Mesenteric fat pad (tissue), 1 donor: ENCODE measurements at places on chromosomes 7 and 10. TPM values are rescaled to one million over a fixed set of nuclear protein-coding genes. Genes with fewer than 3 reads are reported as not detected.

DNA sequence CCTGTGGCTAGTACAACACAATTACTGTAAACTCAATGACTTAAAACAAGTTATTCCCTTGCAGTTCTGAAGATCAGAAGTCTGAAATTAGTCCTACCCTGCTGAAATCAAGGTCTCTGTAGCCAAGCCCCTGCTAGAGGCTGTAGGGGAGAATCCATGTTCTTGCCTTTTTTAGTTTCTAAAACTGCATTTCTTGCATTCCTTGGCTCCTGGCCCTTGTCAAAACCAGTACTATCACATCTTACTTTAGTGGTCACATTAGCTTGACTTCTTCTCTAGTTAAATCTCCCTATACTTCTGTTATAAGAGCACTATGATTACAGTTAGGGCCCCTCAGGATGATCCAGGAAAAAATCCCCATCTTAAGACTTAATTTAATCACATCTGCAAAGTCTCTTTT, 567.0 kb downstream of the GFRA1 start:
- DNase-seq, result no peak

DNA sequence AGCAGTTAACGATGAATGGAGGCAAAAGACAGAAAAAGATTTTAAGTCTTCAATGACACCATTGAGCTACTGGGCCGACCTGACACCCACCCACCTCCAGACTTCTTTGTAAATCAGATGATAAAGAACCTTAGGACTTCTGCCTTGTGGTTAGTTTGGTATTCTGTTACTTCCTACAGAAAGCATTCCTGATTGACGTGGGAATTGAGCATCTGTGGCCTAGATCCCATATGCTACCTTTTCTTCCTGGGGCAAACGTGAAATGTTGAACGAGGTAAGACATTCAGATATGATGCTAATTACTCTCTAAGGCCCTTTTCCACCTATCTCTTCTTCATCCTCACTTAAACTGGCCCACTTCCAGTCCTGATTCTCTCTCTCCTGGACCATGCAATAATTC, 10.2 kb downstream of the PRLHR start:
- DNase-seq, result no peak

DNA sequence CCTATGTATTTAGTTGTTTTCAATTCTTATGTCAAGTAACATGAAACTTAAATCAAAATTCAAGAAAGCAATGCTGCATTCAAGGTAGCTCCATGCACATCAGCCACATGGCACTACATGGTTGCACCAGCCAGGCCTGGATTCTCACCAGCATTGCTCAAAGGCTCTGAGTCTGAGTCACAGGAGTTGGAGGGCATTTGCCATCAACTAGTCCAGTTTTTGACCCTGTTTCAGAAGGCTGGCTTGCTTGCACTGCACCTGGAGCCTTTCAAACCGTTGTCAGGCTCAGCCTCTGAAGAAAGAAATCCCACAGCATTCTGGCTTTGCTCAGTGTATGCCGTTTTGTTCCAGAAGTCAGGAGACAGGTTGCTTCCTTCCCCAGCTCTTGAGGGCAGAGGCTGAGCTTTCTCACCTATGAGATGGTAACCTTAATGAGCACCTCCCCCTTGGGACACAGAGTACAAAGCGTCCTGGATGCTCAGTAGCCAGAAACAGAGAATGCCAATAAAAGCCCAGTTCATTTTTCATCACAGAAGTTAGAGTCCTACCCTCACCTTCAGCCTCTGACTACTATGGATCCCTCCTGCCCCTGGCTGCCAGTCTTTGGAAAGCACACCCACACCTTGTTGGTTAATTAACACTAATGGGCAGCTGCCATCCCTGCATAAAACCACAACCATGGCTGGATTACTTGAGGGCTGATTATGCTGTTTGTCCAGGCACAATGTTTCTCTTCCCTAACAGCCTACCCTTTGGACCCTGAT, 288.4 kb upstream of the LRRTM3 start:
- DNase-seq, result no peak

GRCh38 chr7:16685535-16685934, 39.6 kb downstream of the BZW2 start:
- no peak for DNase-seq

CALML3 gene
- not detected for total RNA-seq

DNA sequence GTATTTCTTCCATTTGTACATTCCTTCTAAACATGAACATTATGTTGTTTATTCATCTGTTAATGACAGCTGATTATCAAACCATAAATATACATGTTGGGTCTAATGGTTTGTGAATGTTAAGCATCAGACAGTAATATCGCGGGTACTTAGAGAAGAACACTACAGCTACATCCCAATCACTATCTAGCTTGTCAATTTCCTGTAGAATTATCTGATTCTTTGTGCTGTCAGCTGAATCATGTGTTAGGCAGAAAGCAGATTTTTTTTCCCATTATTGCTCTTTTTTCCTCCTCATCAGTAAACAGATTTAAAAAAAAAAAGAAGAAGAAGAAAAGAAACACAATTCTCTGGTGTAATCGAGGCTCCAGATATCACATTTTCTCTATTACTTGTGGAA, 183.6 kb upstream of the CTBP2 start:
- DNase-seq, result no peak

CDHR3 gene
- total RNA-seq, result 35.7 TPM

GRCh38 chr10:69153227-69153626, 26.8 kb upstream of the SUPV3L1 start:
- DNase-seq, result no peak

- no peak for DNase-seq
Measured at GRCh38 chr7:70306173-70306572, 707.9 kb downstream of the AUTS2 start.

GRCh38 chr10:109933984-109934565, 10.8 kb upstream of the XPNPEP1 start:
- no peak for DNase-seq

DNA sequence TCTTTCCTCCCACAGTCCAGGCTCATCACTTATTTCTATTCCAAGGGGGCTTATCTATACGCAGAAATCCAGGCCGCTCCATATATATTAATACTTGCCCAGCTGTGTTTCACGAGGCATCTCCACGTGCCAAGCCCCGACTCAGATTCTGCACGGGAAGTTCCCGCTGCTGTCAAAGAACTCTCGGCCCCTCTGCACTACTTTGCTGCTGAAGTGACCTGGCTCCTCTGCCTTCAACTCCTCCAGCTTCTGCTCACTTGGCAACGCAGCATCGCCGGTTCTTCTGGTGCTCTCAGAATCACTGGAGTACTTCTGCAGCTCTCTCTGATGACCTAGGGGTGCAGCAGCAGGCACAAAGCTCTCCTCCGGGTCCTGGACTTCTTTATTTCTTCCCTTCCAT, 9.7 kb upstream of the CHST12 start:
- no peak for DNase-seq

HTR7 gene
- total RNA-seq, result 0.74 TPM

- DNase-seq, result no peak
Measured at GRCh38 chr10:119643306-119644204, 7.6 kb upstream of the BAG3 start.

GRCh38 chr10:125141150-125141859, 19.1 kb downstream of the CTBP2 start:
- no peak for DNase-seq

CASTOR2 gene
- 25.3 TPM for total RNA-seq

PDCD4 gene
- 146 TPM for total RNA-seq

DNA sequence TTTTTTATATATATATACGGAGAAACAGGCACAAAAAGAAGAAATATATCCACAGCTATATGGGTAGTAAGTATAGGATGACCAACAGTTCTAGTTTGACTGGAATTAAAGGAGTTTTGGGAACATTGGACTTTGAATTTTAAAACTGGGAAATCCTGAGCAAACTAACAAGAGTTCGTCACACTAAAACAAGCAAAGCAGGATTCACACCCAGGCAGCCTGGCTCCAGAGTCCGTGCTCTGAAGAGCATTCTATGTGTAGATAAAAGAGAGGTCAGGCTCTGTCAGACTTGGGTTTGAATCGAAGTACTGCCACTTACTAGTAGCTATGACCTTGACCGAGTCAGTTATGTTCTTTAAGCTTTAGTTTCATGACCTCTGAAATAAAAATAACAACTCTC, 191.0 kb downstream of the DNAH11 start:
- DNase-seq, result no peak

DNA sequence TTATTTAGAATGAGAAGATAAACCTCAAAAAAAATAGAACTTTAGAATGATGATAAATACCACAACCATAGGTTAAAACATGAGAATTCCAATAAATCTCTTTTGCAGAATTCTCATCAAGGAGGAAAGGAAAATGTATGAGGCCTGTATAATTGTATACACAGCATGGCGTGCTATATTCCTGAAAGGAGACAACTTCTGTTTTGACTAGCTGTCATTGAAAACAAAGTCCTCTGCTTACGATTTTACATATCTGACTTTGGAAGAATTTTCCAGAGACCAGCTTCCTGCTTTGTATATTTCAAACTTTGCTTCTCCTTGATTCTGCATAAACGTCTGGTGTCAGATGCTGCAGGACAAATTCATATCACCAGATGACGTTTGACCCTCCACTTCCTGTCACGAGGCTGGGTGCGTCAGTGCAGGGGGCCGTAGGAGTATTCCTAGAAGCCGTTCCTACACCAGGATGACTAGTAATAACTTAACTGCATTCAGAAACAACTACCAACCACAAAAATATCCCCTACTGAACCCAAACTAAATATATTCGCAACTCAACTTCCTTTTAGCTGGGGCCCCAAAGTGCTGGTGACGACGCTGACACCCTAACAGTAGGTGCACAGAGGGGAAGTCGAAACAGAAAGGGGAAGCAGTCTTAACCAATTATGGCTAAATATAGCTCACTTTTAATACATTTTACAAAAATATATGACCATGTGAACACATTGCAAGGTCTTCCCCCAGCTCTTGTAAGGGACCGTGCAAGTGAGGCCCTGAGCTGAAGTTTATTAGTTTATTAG, 178.6 kb upstream of the INHBA start:
- no peak for DNase-seq

MRLN gene
- not detected for total RNA-seq

SUN3 gene
- not detected for total RNA-seq

- no peak for DNase-seq
Measured at GRCh38 chr10:7493996-7494395, 83.2 kb upstream of the SFMBT2 start.

DNA sequence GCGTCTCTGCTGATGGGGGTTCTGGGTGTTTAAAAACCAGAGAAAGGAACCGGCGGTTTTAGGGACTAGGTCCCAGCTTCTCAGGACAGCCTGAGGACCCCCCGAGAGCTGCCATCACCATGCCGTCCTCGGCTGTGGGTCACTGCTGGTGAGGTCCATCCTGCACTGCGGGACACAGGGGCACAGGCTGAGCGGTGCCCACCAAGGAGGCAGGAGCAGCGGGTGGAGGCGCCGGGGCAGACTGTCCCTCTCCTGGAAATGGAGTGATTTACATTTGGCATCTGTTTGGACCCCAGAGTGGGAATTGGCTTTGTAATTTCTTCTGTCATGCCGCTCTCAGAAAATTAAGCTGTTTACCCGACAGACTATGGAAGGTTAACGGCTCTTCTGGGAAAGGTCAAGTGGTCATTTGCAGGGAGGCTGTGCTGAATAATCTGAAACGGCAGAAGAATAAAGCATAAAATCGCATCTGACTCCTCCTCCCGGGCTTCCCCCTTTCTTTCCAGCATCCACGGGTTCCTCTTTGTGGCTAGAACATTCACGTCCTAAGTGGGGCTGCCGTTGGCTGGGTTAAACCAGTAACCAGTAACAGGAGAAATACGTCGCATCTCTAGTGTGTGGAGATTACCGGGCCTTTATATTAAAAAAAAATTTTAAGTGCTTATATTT, 31.7 kb downstream of the LHPP start:
- DNase-seq, result no peak

SAMD8 gene
- total RNA-seq, result 55.2 TPM

PTEN gene
- total RNA-seq, result 391 TPM

DNA sequence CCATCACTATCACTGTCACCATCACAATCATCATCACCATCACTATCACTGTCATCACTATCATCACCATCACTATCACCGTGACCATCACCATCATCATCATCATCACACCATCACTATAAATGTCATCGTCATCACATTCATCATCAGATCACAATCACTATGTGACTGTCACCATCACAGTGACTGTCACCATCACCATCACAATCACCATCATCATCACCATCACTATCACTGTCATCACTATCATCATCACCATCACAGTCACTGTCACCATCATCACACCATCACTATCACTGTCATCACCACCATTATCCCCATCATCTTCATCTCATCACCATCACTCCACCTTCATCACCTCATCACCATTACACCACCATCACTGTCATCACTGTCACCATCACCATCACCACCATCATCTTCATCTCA, 31.0 kb downstream of the PWWP2B start:
- no peak for DNase-seq

DNA sequence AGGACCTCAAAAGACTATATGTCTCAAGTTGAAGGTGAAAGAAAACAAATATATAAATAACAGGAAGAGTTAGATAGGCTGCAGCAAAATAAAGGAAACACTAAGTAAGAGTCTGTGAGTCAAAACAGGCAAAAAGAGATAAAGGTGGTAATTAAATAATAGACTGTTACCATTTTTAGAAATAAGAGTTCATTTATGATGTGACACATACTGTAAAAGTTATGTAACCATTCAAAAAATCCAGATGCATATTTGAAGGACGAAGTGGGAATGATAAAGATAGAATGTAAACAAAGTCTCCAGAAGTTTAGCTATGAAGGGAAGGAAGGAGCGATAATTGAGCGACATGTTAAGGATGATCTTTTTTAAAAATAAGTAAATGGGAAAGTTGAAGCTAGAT, 50.5 kb downstream of the HECTD2 start:
- no peak for DNase-seq
